ENCODE measurements at places on chromosomes 7 and 10.

DNA sequence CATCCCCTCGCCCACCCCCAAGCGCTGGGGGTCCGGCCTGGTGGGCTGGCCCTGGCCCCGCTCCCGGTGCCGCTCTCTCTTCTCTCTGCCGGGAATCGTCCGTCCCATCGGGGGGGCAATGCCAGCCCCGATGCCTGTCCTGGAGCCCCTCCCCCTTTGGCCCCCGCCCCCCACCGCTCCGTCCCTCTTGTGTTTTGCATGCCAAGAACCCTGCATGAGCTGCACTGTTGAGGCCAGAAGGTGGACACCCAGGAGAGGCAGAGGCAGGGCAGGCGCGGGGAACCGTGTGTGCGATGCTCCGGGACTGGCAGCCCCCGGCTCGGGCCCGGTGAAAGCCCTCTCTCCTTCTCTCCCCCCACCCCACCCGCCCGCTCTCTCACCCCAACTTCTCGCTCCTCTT, 22.1 kb upstream of the HSPB1 start:
- no peak for DNase-seq

DNA sequence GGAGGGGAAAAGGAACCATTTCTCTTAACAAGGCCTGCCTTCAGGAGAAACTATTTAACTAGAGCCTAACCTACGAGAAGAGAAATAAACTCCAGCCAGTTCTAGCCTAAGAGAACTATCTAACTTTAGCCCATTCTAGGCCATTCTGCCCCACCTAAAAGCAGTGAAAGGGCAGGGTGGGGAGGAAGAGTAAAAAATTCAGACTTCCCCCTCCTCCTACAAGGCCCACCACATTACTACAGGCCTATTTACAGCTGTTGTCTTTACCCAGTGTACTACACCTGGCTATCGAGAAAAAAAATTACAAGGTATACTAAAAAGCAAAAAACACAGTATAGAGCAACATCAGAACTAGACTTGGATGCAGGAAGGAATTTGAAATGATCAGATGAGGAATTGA, 93.0 kb downstream of the KMT2C start:
- DNase-seq = no peak

DNA sequence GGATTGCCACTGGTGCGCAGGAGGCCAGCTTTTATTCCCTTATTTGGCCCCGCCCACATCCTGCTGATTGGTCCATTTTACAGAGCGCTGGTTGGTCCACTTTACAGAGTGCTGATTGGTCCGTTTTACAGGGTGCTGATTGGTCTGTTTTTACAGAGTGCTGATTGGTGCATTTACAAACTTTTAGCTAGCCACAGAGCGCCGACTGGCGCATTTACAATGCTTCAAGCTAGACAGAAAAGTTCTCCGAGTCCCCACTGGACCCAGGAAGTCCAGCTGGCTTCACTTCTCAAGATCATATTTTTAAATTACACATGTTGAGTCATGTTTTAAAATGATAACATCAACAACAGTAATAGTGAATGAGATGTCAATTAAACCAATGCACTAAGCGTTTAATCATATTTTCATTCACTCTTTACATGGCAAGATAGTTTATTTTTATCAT, 128.3 kb downstream of the CUBN start:
- DNase-seq = no peak

DNA sequence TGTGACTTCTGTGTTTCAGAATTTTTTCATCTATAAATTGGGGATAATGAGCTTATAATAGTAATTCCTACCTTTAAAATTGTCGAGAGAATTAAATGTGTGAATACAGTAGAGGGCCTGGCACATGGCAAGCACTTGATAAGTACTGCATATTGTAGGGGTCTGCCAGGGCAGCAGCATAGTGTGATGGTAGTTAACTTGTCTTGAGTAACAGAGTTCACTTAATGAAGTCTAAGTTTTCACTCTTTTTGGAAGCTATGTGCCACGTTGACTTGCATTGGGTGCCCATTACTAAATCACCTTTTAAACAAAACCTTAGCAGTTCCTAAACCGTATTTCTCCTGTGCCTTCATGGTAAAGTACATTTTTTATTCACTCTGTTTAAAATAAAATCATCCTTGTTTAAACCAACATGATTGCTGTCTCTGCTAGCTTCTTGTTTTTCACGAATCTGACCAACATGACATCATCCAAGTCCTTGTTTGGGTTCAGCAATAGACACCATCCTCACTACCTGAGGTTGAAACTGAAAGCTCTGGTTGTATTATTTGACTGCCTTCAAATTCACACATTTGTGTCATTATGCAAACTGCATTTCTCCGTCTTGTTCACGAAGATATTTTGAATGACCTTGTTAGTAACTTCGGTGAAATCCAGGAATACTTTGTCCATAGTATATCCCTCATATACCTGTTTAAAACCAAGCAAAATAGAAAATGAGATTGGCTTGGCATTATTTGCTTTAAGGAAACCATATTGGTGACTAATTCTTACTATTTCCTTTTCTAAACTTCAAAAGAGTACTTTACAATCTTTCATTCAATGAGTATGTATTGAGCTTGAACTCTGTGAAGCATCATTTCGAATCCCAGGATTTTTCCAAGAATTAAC, 340.2 kb downstream of the SUGCT start:
- no peak for DNase-seq

DNA sequence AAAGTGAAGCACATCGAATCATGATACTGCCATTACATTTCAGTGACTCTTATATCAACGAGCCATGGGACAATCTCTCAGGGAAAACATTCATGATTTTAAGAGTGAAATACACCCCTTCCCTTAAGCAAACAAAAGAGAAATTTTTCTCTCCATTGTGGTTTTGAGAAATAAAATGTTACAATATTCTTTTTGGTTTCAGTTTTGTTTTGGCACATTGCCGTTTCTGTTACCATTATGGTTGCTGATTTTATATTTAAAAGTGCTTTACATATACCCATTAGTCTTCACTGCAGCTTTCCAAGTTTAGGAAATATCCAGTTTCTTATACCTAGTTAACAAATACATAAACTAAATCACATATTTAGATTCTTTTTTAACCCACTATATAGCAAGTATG, 126.8 kb upstream of the SEM1 start:
- no peak for DNase-seq

GRCh38 chr10:27998178-27998953, 513 bp downstream of the ODAD2 start:
- no peak for DNase-seq

DNA sequence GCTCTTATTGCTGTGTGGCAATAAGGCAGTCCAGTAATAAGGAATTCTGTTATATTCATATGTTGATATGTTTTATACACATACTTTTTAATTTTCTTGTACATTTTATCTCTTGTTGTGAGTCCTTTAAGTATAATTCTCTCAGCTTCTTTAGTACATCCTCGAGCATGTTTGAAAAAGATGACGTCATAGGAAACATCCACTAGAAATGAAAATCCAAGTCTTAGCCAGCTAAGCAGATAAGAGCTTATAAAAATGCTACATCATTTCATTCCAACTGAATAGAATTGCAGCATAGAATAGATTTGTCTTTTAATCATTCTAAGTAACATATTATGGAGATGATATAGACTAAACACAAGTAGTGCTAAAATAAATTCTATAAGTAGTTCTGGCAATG, 283.7 kb upstream of the FZD1 start:
- no peak for DNase-seq

Measured in 8988T (cell line).